Renal cortex interstitium (tissue), 15 donors: ENCODE measurements at places on chromosomes 13 and 19. TPM values are rescaled to one million over a fixed set of nuclear protein-coding genes. Genes with fewer than 3 reads are reported as not detected.

DNA sequence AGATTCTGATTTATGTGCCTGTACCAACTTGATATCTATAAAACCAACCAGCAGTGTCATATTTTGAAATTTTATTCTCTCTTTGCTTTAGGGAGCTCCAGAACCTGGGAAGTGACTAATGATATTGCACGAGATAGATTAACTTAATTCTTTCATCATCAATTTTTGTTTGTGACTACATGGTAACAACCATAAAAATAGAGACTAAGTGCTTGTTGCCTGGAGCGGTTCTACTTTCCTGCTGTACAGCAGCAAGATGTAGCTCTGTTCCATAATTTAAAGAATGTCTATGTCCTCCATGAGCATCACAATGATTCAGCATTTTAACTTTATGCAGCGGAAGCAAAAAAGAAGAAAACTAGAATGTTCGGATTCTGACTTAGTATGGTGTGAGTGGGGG, 275.6 kb downstream of the KLF5 start:
- no peak for DNase-seq

The PPM1N gene
- 0.21 TPM for polyA plus RNA-seq

DNA sequence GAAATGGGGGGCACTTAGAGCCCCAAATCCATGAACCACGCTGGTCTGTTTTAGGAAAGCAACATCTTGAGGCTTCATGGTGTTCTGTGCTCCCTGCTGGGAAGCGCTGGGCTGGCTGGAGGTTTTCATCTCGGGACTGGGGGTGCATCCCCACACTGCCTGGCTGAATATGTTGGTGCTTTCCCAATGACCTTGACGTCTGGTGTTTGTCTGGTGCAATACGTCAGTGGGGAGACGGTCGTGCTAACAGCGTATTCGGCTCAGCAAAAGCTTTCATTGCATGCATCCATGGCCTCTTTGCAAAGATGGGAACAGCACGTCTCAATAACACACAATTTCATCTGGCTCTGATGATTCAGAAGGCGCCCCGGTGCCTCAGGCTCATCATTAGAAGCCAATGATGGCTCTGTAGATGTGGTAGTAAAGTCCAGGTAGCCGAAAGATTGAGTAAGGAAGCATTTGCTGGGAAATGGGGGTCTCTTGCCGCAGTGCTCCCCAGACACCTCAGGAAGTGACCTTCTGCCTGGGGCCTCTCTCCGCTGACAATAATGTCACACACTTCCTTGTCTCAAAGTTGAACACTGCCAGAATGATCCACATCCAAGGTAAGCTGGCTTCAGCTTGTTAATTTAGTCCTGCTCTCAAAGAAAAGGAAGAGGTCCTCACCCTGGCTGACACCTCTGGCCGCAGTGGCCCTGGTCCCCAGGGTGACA, 97.7 kb downstream of the ING1 start:
- no peak for DNase-seq

DNA sequence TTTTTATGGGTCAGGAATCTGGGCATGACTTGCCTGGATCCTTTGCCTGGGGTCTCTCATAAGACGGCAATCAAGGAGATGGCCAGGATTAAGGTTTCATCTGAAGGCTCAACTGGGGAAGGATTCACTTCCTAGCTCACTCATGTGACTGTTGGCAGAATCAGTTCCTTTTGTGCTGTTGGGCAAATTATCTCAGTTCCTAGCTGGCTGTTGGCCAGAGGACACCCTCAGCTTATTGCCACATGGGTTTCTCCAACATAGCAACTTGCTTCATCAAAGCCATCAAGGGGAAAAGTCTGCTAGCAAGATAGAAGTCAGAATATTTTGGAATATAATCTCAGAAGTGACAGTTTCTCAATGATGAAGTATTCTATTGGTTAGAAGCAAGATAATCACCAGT, 12.2 kb upstream of the EVI5L start:
- DNase-seq, result no peak

The PTH2 gene
- not detected for polyA plus RNA-seq

DNA sequence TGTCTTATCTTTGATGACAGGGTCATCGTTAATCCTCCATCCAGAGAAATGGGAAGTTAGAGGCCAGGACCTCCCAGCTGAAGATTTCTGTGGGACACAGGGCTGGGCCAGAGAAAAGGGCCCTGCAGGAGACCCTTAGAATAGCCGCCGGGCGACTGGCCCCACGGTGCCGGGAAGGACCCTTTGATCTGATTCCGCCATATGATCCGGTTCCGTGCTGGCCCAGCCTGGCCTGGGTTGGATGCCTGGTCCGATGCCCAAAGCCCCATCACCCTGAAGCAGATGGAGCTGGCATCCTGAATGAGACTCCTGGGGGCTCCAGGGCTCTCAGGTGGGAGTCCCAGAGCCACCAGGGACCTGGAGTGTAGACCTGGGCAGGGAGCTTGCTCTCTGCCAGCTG, 6.0 kb upstream of the STK11 start:
- no peak for DNase-seq

The IGFL3 gene
- not detected for polyA plus RNA-seq

The PRR19 gene
- polyA plus RNA-seq, result 1.4 TPM

The C19orf85 gene
- not detected for polyA plus RNA-seq

GRCh38 chr19:38386300-38386970, 1.4 kb downstream of the GGN start:
- no peak for DNase-seq

The UFM1 gene
- 80.4 TPM for polyA plus RNA-seq

DNA sequence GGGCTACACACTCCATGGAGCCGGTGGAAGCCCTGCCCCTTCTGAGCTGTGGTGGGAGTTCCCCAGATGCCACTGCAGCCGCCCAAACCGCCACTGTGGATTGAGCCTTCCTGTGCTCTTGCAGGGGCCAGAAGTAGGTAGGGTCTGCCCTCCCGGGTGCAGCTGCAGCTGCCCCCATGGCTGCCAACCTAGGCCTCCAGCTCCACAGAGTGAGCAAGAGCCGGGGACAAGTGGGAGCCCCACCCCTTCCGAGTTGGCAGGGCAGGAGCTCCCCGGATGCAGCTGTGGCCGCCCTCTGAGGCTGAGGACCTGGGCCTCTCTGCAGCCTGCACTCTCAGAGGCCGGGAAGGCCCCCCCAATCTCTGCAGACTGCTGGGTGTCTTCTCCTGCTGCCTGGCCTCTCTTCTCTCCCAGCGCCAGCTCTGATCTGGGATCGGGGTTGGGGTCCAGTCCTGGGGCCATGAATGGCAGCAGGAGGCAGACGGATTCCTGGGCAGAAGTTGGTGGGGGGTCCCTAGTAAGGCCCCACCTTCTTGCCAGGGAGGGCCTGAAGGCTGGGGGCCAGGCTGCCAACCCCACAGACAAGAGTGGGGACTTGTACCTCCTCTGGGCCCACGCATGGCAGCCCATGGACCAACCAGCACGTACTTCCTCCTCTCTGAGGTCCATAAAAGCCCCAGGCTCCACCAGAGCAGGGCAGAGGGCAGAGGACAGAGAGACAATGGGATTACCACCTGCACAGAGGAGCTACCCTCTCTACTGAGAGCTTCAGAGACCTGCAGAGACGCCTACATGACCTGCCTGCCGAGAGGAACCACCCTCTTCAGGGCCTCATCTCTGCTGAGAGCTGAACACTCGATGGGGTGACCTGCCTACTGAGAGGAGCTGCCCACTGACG, 28.9 kb downstream of the AP2S1 start:
- DNase-seq, result no peak

GRCh38 chr13:41670873-41671443, 213.6 kb downstream of the RGCC start:
- DNase-seq, result no peak

The WDR88 gene
- polyA plus RNA-seq, result 1.3 TPM

The ITGBL1 gene
- polyA plus RNA-seq, result 1.3 TPM
